ENCODE measurements at places on chromosomes 16 and 17. TPM values are rescaled to one million over a fixed set of nuclear protein-coding genes. Genes with fewer than 3 reads are reported as not detected.

- H3K27me3 ChIP-seq = peaks cover 3% of the 10 kb centered on the region
- H3K4me1 ChIP-seq = no peaks in the 10 kb centered on the region
- no peak overlapping the region for H3K4me3 ChIP-seq
- H3K27ac ChIP-seq = no peak overlapping the region
- no peaks in the 10 kb centered on the region for H3K36me3 ChIP-seq
Measured at GRCh38 chr16:66170989-66171388, 195.5 kb upstream of the CDH5 start.

DNA sequence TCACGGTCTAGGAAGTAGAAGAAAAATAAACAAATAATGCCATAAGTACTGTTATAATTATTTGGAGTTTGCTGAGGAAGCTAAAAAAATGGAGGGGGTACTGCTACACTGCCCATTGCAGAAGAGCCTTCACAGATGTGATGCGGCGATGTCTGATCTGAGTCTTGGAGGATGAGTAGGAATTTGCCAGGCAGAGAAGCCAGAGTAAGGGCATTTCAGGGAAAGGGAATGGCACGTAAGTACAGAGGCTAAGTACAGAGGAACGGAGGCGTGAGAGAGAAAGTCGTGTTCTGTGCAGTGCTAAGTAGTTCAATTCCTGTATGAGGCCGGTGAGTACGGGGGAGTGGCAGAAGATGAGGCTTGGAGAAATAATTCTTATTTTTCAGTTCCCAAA, 741 bp upstream of the GRB2 start:
- H3K4me1 ChIP-seq = peaks cover 53% of the 10 kb centered on the region
- no peaks in the 10 kb centered on the region for H3K27me3 ChIP-seq
- no peak for DNase-seq
- H3K27ac ChIP-seq = peak overlapping the region; percentile 26
- H3K36me3 ChIP-seq = no peaks in the 10 kb centered on the region
- H3K4me3 ChIP-seq = peak overlapping the region; percentile 57

GRCh38 chr16:84291226-84291625, 3.5 kb upstream of the WFDC1 start:
- peaks cover 36% of the 10 kb centered on the region for H3K27me3 ChIP-seq
- H3K4me1 ChIP-seq = no peaks in the 10 kb centered on the region
- no peak overlapping the region for H3K27ac ChIP-seq
- H3K4me3 ChIP-seq = no peak overlapping the region
- no peak for DNase-seq

DNA sequence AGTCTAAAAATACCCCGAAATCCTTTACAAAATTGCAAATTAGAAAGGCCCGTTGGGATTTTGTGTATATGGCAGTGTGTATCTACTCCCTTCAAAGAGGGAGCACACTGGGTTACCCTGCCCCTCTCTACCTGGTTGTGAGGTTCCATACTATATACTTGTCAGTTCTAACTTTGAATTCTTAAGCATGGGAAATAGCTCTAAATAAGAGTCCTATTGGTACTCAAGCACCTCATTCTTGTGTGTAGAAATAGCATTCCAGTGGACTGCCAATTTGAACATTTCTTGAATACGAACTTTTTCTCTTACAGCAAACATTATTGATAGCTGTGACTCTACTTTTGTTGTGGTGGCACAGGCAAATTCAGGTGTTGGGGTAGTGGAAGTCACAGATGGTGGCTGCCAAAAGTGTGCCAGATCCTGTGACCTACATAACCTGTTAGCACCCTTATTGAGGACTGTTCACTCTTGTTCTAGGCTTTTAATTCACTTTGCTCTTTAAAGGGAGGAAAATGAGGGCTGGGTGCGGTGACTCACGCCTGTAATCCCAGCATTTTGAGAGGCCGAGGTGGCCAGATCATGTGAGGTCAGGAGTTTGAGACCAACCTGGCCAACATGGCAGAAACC, 16.1 kb downstream of the ESRP2 start:
- no peak for DNase-seq
- no peak overlapping the region for H3K4me3 ChIP-seq
- peaks cover 7% of the 10 kb centered on the region for H3K36me3 ChIP-seq
- no peaks in the 10 kb centered on the region for H3K27me3 ChIP-seq
- H3K4me1 ChIP-seq = peaks cover 17% of the 10 kb centered on the region

GRCh38 chr17:19723964-19724363, 7.6 kb upstream of the SLC47A2 start:
- H3K27ac ChIP-seq = no peak overlapping the region
- no peaks in the 10 kb centered on the region for H3K36me3 ChIP-seq
- DNase-seq = no peak
- no peaks in the 10 kb centered on the region for H3K27me3 ChIP-seq

- H3K27me3 ChIP-seq = no peaks in the 10 kb centered on the region
- H3K36me3 ChIP-seq = no peaks in the 10 kb centered on the region
- no peak overlapping the region for H3K4me3 ChIP-seq
- no peak overlapping the region for H3K27ac ChIP-seq
- no peak for DNase-seq
- H3K4me1 ChIP-seq = peaks cover 27% of the 10 kb centered on the region
Measured at GRCh38 chr17:7528842-7529241, 20.0 kb upstream of the TNFSF12 start.

DNA sequence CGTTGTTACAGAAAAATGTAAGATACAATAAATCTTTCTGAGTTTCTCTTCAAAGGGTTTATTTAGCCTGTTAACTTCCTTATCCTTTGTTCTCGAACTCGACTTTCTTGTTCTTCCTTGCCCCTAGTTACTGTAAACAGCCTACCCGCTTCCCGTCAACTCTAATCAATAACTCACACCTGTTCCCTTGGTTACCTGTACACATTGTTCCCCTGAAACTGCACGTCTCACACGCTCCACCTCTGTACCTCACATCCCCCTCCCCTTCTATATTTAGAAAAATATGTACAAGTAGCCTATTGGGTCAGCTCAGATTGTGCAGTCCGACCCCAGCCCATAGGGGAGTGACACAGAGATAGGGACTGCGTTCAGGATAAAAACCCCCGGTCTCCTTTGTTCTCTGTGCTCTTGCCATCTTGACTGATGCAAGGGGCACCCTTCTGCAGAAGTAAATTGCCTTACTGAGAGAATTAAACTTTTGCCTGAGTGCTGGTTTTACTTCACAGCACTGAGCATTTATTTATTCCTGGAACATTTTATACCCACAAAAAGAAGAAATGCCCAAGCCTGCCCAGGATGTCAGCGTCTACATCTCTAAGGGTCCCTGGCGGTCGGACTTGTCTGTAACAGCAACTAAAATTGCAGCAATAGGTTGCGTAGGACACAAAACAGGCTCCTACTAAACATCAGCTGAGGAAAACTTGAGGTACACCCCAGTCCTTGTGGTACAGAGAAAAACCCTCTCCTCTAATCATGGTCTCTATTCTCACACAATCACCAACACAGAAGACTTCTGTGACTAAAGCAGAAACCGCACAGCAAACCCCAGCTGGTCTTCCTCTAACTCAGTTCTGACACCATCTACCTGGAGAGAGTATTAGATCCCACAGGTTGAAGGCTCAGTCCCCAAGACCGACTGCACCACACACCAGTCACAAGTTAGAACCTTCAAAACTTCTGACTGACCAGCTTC, 11.3 kb downstream of the WDR45B start:
- no peak overlapping the region for H3K4me3 ChIP-seq
- H3K27ac ChIP-seq = peak overlapping the region; percentile 82
- H3K27me3 ChIP-seq = no peaks in the 10 kb centered on the region

- H3K27ac ChIP-seq = no peak overlapping the region
- no peak overlapping the region for H3K4me3 ChIP-seq
- no peaks in the 10 kb centered on the region for H3K27me3 ChIP-seq
- H3K36me3 ChIP-seq = peaks cover 37% of the 10 kb centered on the region
- DNase-seq = no peak
Measured at GRCh38 chr16:47519037-47519436, 57.9 kb downstream of the PHKB start.

DNA sequence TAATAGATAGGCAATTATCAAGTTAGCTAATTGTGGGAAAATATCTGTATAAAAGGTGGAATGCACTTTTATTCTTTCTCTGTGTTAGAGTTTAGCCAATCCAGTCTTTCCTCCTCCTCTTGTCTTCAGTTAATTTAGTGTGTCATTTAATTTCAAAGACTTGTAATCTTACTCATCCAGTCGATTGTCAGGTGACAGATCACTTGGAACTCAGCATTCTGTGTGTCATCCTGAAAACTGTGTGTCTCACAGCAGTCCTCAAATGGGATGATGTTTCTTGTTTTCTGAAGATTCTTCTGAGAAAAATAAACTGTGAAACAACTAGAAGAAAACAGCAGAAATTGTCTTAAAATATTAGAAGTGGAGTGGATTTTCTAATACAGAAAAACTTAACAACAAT, 290 bp upstream of the KRTAP4-1 start:
- no peaks in the 10 kb centered on the region for H3K4me1 ChIP-seq
- H3K27ac ChIP-seq = no peak overlapping the region
- no peak overlapping the region for H3K4me3 ChIP-seq
- DNase-seq = no peak
- no peaks in the 10 kb centered on the region for H3K36me3 ChIP-seq

DNA sequence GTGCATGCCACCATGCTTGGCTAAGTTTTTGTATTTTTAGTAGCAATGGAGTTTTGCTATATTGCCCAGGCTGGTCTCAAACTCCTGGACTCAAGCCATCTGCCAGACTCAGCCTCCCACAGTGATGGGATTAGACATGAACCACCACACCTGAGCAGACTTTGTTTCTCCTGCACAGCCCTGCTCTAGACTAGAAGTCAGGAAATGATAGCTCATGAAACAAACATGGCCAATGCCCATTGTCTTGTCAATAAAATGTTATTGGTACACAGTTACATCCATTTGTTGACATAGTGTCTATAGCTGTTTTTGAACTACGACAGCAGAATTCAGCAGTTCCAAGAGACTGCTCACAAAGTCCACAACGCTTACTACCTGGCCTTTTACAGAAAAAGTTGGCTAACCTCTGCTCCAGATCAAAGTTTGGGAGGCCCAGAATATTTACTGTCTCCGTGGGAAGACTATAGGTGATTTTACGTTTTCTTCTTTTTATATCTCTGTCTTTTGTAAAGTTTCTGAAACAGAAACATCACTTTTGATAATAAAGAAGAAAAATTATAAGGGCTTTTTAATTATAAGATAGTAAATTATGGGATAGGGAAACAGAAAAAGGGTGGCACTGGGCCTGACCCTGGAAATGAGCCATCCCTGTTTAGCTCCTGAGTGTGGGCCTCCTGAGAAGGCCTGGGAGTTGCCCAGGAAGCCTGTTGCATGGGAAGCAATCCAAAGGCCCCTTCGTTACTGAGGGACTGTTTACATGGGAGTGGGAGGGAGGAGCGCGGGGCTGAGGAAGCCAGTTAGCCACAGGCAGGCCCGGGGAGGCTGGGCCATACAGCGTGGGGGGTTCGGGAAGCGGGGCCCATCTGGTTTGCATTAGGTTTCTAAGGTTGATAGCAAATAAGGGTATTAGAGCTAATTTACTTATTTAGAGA, 201.5 kb downstream of the IRF8 start:
- H3K4me3 ChIP-seq = peak overlapping the region; percentile 2
- peaks cover 27% of the 10 kb centered on the region for H3K4me1 ChIP-seq
- H3K27ac ChIP-seq = peak overlapping the region; percentile 82
- no peaks in the 10 kb centered on the region for H3K27me3 ChIP-seq

GRCh38 chr16:28865722-28866453, 2.2 kb downstream of the SH2B1 start:
- DNase-seq = peak; percentile 51
- peaks cover 26% of the 10 kb centered on the region for H3K36me3 ChIP-seq
- no peaks in the 10 kb centered on the region for H3K27me3 ChIP-seq
- peak overlapping the region; percentile 98 for H3K4me3 ChIP-seq
- H3K27ac ChIP-seq = peak overlapping the region; percentile 99

DNA sequence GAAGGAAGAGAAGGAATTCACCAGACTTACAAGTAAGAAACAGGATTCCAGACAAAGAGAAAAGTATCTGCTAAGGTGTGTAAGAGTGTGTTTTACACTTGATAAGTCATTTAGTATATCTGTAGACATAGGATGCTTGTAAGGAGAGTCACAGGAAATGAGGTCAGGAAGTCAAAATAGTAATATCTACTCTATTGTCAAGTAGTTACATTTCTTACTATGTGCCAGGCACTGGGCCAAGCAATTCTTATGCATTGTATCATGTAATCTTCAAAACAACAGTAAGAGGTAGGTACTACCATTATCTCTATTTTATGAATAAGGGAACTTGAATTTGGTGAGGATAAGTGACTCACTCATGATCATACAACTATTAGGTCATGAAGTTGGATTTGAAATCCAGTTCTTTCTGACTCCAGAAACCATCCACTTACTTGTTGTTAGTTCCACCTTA, 129.1 kb downstream of the SNX11 start:
- no peaks in the 10 kb centered on the region for H3K4me1 ChIP-seq
- no peak for DNase-seq
- no peaks in the 10 kb centered on the region for H3K36me3 ChIP-seq

GRCh38 chr16:4330277-4330874, 14.5 kb downstream of the GLIS2 start:
- H3K4me3 ChIP-seq = no peak overlapping the region
- no peaks in the 10 kb centered on the region for H3K36me3 ChIP-seq
- peak; percentile 51 for DNase-seq
- H3K27ac ChIP-seq = no peak overlapping the region
- H3K4me1 ChIP-seq = peaks cover 31% of the 10 kb centered on the region

DNA sequence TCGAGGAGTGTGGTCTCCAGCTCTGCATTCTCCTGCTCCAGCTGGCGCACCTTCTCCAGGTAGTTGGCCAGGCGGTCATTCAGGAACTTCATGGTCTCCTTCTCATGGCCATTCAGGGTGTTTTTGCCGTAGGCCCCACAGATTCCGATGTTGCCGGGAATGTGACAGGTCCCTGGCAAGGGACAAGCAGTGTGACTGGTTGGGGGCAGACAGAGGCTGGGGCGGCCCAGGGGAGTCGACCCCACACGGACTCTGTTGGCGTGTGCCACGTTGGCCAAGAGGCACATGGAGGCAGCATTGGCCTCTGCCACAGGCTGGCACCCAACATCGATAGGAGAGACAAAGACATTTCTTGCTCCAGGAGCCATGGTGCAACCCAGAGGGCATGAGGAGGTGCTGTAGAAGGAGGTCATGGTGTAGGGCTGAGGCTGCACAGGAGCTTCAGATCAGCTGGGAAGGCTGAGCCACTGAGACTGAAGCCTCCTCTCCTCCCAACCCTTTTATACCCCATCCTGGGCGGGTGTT, at the start of gene KRT37:
TSS of gene KRT37 (minus strand) at position 475 of the 525 bp plus-strand sequence. CDS start at position 413, 62 bp downstream.
- no peaks in the 10 kb centered on the region for H3K27me3 ChIP-seq
- H3K4me3 ChIP-seq = no peak within 1 kb of the TSS
- no peak for DNase-seq
- H3K27ac ChIP-seq = no peak within 1 kb of the TSS

SOX8 gene
- 0.15 TPM for total RNA-seq

LLGL2 gene
- total RNA-seq = 86.7 TPM

HBA2 gene
- not detected for total RNA-seq

DYNLRB2 gene
- not detected for total RNA-seq

CCR7 gene
- not detected for total RNA-seq

NACA2 gene
- not detected for total RNA-seq

GAS2L2 gene
- total RNA-seq = not detected

CCL23 gene
- total RNA-seq = not detected

SNRNP25 gene
- total RNA-seq = 97.4 TPM
